ENCODE measurements at places on chromosomes 13 and 19.

DNA sequence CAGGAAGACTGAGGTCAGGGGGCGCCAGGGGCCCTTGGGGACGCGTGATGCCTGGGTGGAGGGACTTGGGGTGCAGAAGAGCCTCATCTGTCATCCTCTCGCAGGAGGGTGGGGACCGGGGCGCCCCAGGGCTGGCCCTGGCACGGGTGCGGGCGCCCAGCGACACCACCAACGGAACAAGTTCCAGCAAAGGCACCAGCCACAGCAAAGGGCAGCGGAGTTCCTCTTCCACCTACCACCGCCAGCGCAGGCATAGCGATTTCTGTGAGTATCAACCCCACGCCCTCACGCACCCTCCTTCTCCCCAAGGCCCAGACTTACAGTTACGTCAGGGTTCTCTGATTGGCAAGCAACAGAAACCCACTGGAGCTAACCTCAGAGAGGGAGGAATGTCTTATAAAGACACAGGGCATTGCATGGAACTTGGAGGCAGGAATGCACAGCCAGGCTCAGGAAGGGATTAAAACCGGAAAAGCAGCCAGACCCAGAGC, 29.4 kb downstream of the MARK4 start:
- DNase-seq: no peak

- no peak for DNase-seq
Measured at GRCh38 chr13:108433976-108434755, 164.6 kb downstream of the TNFSF13B start.

GRCh38 chr13:44212633-44213396, 160.8 kb upstream of the SERP2 start:
- no peak for DNase-seq

DNA sequence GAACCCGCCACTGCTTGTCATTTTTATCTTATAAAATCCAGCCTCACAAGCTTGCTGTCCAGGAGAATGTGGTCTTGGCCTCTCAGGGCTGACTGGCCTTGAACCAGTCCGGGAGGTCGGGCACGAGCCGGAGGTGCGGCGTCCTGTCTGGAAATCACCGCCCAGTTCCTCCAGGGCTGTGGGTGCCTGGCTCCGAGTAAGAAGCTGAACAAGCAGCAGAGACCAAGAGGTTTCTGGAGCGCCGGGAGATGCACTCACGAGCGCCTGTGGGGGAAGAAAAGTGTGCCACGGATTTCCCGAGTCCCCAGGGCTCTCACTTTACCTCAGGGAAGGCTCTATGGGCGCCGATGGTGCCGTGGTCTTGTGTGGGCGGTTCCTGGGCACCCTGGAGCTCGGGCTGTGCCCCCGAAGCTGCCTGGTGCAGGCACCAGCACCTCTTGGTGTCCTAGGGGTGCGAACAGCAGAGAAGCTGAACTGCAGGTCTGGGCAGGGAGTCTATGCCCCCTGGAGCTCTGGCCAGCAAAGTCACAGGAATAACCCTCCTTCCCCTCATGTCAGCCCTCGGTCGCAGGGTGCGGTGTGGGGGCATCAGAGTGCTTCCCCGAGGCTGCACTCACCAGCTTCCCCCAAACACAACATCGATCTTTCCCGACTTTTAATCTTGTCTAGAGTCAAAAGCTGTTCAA, 50.0 kb downstream of the GAS6 start:
- DNase-seq: no peak

DNA sequence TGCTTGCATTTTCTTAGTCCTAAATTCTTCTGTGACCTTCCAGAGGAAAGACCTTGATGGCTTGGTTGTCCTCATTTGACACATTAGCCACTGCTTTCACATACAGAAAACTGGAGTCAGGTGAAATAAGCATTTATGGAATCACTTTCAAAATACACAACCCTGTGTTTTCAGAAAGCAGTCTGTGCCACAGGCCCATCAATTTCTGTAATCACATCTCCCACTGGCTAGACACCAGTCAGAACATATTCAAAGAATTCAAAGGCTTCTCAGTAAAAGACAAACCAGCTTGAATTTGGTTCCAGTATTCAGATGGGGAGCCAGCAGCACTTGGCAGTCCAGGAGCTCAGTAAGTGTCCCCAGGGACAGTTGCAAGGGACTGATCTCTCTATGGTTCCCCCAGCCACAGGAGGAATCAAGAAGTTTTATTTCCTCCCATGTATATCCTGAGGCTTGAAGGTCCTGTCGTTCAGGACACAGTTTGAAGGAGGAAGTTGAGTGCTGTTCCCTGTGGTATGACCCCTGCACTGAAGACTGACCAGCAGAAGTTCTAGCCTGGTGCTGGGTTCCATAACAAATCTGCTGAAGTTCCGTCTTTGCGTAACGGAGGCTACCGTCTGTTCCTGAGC, 214.3 kb downstream of the FOXO1 start:
- DNase-seq: no peak

DNA sequence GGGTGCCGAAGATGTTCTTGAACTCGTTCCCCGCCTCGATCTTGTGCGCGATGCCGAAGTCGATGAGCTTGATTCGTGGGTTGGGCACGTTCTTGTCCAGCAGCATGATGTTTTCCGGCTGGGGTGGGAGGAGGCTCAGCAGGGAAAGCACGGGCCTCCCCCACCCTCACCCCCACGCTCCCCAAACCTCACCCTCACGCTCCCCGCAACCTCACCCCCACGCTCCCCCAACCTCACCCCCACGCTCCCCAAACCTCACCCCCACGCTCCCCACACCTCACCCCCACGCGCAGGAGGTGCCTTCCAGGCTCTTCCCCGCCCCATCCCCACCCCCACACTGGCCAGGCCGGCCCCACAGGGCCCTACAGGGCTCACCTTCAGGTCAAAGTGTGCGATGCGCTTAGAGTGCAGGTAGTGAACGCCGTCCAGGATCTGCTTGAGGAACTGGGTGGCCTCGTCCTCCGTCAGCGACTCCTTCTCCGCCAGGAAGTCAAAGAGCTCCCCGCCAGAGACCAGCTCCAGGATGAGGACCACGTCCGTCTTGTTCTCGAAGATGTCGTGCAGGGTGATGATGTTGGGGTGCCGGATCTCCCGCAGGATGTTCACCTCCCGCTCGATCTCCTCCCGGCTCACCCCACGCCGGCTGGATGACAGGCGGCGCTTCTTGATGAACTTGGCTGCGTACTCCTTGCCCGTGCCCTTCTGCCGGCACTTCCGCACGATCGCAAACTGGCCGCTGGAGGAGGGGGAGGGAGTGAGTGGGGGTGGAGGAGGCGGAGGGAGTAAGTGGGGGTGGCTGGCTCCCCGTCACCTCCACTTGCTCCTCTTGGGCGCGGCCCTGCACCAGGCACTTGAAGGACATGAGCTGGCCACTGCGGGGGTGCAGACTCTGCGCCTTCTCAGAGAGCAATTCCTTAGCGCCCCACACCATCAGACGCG, 6.4 kb downstream of the DAPK3 start:
- DNase-seq: no peak

GRCh38 chr13:112447761-112448603, 71.8 kb downstream of the SPACA7 start:
- no peak for DNase-seq

GRCh38 chr13:33110713-33111413, 94.6 kb downstream of the KL start:
- no peak for DNase-seq

DNA sequence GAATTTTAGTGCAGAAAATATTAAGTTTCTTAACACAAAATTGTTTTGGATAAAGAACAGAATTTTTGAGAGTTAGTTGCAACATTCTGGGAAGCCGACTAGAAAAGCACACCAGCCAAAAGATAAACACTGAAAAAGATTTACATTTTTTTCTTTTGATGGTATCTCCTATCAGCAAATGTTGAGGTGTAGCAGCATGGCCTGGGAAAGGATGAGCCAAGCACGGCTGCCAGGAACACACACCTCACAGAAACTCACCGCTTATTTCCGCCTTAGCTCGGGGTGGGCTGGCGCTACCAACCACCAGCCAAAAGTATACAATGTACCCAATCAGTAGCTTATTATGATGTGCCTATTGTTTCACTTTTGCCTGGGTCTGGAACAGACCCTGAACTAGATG, 134.7 kb downstream of the MIPEP start:
- no peak for DNase-seq

- peak; percentile 9 for DNase-seq
Measured at GRCh38 chr13:106566641-106567473, 1.1 kb downstream of the ARGLU1 start.

GRCh38 chr19:39474139-39474620, 6.5 kb upstream of the TIMM50 start:
- DNase-seq: peak; percentile 71

GRCh38 chr13:30714629-30715371, 20.5 kb upstream of the ALOX5AP start:
- no peak for DNase-seq

DNA sequence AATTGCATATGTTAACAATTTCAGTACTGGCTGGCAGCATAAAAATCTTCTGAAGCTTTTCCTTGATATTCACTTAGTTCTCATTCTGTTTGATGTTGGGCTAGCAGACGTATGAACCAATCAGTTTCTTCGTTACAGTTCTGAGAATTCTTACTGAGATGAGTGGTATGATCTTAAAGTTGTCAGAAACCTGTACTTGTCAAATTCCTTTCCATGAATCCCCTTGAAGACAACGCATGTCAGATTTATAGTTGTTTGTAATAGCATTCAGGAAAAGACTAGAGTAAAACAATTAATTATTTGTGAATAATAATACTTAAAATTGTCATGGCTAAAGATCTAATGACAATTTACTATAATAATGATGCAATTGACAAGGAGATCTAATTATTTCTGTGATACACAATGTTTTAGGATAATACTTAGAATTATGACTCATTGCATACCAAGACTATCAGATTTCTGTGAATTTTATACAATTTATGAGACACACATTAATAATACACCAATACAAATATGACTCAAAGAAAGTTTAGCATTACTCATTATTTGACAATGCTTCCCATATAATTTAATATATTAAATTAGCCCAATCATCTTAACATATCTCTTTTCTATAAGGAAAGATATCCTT, 447.2 kb downstream of the RFC3 start:
- DNase-seq: no peak

DNA sequence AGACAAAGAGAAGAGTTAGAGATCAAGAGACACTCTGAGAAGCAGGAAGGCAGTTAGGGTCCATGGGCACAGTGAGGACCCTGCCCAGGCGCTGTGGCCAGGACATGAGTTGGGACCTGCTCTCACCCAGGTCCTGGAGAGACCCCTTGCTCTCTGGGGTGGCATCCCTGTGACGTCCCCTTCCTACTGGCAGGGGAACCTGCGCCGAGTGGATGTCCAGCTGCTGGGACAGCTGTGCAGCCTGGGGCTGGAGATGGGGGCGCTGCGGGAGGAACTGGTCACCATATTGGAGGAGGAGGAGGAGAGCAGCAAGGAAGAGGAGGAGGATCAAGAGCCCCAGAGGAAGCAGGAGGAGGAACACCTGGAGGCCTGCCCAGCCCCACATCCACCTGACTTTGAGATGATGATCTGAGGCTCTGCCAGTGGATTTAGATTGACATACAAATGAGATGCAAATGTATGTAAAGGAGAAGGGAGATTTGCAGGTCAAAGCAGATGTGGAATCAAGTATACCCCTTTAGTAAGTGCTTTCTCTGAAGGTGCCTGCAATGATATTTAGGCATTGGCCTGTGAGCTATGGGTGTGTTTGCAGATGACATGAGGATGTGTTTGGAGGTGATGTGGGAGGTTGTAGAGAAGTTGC, 978 bp downstream of the ERICH4 start:
- DNase-seq: no peak

DNA sequence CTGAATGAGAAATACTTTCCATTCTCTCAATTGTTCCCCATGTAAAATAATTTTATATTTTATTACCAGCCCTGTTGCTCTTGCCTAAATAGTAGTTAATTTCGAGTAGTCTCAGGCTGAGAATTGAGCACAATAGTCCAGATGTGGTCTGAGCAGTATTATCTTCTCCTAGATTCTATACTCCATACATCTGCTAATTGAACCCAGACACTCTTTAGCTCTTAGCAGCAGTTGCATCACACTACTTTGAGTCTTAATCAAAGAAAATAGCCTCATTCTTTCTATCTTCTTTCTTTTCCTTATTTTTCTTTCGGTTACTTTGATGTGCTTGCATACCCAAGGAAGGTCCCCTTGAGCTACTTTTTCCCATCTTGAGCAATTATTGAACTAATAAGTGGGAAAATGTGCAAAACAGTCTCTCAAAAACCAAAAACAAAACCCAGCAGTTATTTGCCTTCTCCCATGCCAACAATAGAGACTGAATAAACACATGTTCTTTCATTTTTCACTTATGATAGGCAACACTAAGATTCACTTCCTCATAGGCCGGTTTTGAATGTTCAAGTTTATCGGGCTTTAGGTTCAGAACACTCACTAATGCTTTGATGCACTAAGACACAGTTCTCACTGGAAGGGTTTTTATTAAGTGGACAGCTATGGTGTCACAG, 204.5 kb downstream of the POU4F1 start:
- DNase-seq: no peak

DNA sequence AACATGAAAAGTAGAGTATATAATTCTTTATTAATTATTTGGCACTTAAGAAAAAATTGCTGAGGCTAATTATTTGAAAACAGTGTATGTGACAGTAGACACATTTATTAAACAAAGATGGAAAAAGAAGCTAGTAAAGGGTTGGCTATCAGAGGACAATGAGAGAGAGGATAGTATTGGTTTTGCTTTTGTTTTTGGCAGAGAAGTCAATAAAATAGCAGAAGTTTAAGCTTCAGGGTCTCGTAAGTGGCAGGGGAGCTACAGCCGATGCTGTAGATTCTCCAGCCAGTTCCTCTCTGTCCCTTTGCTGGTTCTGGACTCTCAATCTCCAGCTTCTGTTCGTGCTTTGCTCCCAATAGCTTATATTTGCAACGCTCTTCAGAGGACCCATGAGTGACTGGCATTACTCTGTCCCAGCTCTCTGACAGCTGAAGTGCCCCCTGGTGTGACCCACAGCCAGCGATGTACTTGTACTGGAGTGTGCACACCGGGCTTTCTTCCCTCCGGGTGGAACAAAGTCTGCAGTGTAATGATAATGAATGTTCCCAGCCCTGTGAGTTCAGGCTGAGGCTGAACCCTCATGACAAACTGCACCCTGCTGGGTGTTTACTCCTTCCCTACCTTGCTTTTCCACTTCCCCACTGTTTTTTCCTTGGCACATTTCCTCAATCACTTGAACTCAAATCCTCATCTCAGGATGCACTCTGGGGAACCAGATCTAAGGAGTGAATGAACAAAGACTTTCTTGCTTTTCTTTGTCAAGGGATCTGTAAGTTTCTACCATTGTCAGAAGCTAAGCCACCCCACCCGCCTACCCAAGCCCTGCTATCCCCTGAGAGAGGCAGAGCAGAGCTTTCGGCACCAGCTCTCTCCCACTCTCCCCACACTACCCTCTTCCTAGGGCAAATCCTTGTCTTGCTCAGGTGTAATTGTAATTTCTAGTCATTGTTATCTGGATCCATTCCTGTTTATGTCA, 254.8 kb downstream of the LHFPL6 start:
- no peak for DNase-seq

DNA sequence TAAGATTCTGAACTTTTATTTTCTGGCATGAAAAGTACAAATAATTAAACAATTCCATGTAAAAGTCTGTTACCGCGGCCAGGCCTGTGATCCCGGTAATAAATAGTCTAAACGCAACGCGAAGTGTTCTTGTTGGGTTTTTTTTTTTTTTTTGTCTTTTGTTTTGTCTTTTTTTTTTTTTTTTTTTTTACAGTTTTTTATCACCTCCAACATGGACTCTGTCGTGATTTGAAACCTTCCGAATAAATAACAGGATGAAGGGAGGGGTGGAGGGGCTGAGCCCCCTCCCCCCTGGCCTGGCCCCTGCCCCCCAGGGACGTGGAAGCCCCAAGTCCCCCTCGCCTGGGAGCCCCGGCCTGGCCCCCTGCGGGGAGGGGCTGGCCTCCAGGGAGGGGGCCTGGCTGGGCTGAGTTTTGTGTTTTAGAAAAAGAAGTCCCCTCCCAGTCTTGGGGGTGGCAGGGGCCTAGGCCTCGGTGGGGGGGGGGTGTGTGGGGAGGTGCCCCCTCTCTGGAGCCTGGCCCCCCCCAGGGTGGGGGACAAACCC, 16.0 kb downstream of the PRKCSH start:
- no peak for DNase-seq

Data from effector CD4-positive, alpha-beta T cell (primary cell).